Caudate nucleus (tissue), 63 donors: ENCODE measurements at places on chromosomes 2 and 18.
A peak's percentile ranks its signal among the peaks of the same experiment; 100 is the strongest.

GRCh38 chr18:36284671-36285295 lies 12.7 kb upstream of the FHOD3 start:
- DNase-seq = no peak

DNA sequence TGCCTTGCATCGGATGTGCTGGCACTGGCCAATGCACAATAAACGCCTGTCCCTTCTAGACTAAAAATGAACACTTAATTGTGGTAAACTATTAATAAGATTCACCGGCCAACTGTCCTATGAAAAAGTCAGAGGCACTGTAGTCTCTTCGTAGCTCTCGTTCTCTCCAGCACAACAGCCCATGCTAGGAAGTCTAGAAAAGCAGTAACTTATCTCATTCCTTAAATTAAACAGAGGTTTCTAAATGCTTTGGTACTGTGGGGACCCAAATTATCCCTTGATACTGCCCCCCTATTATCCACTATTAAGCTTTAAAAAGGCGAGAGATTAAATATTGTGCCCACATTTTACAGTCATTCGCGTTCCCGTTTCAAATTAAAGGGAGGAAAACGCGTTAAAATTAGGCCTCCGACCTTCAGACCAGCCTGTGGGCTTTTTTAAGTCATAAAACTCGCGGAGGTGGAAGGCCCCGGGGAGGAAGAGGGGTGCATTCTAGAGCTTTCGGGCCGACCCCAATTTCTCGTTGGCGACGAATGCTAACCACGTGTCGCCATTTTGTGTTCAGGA lies 1.5 kb upstream of the PCBP1 start:
- DNase-seq = no peak

DNA sequence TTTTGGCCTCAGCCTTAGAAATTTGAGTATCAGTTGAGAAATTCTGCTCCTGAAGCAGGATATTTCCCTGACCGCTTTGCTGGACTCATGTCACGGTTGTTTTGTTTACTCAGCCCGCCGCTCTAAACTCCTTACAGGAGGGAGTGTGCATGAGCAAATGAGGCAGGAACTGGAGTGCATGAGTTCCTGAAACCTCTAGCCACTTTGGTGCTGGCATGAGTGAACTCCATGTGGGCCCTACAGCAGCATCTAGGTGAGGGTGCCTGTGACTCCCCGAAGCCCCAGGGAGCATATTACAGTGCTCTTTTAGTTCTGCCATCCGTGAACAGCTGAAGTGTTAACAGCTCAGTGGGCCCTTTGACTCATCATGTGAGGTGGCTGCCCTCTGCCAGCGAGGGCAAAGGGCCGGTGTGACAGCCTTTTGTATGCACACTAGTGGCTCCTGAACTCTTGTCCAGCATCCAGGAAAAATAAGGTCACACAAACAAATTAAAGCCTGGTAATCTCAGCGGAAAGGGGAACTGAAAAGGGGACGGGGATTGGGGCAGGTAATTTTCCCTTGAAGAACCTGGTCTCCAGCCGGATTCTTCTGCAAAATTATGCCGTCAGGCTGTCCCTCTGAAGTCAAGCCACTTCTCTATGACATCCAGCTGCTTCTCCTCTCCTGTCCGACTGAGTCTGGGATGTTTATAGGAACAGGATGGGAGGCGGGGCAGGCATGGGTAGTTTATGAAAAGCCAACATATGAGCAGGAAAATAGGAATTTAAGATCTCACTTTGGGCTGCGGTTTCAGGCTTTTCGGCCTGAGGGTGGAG lies 1668.7 kb downstream of the SUCLG1 start:
- DNase-seq = no peak

GRCh38 chr18:8982416-8983183 lies 119.9 kb upstream of the NDUFV2 start:
- DNase-seq = no peak

DNA sequence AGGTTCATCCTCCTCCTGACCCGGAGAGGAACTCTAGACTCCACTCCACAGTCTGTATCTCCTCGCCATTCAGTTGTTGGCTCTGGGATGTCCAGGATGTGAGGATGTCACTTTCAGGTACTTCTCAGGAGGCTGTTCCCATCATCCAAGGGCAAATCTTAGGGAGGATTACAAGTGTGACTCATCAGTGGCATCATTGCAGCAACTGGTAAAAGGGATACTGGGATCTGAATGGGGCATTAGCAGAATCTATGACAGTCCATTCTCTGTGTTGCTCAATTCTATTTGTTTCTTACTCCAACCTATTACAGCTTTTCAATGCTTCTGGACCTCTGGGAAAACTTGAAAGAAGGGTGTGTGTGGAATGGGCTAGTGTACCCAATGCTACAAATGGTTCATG lies 81.5 kb upstream of the FN1 start:
- no peak for DNase-seq

DNA sequence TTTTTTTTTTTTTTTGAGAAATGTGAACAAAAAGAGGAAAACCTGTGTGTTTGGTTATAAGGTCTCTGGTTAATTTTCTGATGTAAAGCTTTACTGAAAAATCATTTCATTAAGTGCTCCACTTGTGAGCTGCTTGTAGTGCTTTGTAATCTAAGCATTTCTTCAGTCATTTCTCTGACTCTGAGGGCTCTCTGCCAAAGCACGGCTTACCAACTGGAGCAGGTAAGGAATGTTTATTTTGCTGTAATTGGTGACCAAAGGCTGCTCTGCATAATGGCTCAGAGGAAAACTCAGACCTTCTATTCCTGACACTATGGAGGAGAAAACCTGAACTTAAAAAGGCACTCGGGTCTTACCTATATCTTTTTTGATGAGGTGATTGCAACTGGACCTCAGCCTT lies 848.8 kb downstream of the MBD2 start:
- DNase-seq = no peak

DNA sequence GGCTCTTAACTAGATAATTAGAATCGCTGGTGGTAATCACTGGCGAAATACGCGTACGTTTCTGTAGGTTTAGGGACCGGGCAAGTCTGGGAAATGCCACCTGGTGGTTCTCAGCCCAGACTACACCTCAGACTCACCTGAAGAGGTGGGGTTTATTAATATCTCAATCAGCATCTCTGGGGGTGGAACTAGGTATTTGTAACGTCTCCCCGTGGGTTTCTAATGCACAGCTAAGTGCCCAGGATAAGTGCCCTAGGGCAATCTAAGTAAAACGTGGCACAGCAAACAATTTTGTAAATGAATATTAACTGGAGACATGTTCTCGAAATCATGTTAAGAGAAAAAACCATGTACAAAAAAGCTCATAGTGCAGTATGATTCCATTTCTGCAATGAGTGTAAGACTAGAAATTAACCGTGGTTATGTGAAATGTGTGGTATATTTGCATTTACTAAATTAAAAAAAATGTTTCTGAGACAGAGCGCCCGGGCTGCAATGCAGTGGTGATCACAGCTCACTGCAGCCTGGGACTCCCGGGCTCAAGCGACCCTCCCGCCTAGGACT lies 760 bp upstream of the CNOT11 start:
- DNase-seq = no peak

DNA sequence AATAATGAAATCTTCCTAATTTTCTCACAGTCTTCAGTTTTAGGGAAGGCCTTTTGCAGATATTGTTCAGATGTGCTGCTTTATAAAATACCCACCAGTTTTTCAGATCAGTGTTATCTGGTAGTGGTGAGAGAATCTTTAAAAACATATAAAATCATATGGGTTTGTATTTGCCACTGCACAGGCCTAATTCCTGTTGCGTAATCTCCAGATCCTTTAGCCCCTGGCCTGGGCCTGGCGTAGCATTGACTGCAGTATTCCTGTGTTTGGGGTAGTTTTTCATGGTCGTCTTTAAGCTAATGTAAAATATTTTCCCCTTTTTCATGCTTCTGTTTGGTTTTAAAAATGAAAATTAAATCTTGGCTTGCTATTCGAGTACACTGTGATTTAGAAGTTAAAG lies 43.2 kb downstream of the TSHZ1 start:
- no peak for DNase-seq

GRCh38 chr2:174486563-174487107 lies at the start of gene GPR155:
Gene GPR155, minus strand, starts transcription at chr2:174487029. Its CDS starts 5,073 bp downstream, at chr2:174481956.
- peak; percentile 56 for DNase-seq

DNA sequence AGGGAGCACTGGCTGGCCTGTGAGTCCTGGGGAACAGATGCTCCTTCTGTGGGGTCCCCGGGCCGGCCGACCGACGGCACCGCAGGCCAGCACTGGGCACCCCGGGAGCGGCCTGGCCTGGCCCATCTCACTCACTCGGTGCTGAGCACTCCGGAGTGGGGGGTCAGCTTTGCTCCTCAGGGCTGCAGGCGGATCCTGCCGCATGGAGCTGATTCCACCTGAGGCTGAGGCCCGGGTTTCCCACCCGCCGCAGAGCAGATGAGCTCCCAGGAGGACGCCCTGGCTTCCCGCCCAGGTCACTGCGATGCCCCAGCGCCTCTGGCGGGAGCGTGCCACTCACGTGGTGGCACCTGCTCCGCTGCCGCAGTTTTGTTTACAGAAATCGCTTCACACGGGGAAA lies 418.6 kb downstream of the GALR1 start:
- DNase-seq = no peak

GRCh38 chr18:73980289-73980979 lies 167.2 kb downstream of the FBXO15 start:
- no peak for DNase-seq

DNA sequence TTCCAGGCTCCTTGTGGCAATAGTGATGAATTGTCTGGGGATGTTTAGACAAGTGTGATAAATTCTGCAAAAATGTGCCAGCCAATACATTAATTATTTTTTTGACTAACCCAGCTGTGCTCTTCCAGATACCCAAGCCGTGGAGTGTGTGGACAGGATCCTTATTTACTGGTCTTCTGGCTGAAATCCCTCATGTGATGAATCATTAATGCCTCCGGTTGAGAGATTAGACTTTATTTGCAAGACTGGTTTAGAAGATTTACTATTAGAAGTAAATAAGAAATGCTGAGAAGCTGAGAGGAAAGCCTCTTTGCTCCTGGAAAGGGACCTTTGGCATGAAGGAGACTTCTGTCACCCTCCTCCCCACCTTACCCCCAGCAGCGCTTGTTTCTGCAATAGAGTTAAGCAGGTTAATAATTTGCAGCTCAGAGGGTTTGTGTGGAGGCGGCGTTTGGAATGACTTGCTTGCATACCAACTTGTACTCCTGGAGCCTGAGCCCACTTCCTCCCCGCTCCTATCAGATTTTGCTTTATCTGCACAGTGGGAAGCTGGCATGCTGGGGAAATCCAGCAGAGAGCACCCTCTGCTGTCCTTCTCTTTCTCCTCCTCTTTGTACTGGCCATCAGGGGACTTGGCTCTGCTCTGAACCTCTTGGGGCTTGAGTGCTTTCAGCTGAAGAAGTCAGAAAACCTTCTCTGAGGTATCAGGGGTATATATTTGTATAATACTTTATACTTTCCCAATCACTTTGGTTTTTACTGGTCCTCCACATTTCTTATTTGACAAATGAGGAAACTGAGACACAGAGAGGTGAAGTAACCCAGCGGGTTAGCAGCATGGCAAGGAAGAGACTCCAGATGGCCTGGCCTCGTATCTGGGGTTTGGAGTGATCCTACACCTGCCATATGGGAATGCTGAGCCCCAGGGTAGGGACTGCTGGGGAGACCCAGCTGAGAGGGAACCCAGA lies 16.3 kb downstream of the SLC3A1 start:
- peak; percentile 38 for DNase-seq

DNA sequence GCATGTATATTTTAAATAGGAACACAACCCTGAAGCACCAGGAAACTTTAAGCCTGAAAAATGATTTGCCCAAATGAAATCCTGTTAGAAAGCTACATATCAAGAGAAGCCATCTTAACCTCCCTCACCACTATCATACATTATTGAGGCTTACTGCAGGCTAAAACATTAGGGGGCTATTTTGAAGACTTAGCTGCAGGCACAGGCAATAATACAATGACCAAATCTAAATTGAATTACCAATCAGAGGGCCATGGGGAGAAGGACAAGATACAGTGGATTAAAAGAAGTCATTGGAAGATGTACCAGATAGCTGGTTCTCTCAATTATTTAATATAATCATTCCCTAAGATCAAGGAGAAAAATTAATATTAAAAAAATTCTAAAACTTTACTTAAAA lies 73.7 kb downstream of the THADA start:
- DNase-seq = no peak

DNA sequence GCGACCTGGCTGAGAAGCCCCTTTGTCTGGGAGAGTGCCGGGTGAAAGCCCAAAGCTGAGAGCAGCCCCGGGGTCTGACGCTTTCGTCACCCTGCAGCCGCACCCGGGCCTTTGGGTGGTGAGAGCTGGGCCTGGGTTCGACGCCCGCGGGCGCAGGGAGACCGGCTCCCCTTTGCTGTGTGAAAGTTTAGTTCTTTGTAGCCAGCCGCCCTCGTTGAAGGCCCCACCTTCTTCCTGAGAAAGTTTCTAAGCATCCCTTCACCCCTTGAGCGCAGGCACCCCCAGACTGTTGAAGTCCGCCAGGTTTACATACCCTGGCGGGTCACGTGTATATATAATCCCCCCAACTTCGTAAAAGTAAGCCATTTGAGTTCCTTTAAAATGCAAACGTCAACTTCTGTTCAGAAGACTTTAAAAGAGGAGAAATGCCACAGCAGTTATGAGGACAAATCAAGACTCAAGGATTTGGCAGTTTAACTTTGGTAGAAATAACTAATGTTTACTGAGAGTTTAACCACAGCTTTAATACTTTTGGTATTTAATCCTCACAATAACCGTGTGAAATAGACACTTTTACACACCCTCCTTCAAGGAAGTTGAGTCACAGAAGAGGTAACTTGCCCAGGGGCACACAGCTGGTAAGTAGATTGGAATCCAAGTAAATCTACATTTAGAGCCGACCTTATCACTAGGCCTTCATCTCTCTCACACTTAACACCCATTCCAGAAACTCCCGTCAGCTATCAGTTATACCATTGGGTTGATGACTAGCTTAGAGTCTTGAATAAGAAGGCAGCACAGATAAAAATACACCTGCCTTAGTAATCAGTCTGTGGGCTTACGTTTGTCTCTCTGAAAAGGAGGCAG lies 1.1 kb upstream of the MBOAT2 start:
- DNase-seq = no peak

GRCh38 chr18:42268798-42269197 lies 313.8 kb downstream of the PIK3C3 start:
- no peak for DNase-seq

DNA sequence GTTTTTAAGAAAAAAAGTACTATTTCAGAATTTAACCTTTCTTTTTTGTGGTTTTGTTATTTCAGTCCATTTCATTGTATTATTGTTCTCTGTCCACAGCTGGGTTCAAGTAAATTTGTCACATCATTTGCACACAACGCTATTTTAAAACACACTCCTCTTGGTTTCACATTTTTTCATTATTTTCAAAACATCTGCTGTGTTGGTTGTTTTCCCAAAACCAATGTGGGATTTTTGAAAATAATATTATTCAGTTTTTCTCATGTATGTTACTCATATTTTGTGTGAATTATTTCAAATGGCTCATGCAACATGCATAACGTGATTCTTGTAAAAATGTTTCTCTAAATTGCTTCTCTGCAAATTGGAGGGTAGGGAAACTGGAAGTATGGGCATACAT lies 589.2 kb downstream of the METTL4 start:
- DNase-seq = no peak

DNA sequence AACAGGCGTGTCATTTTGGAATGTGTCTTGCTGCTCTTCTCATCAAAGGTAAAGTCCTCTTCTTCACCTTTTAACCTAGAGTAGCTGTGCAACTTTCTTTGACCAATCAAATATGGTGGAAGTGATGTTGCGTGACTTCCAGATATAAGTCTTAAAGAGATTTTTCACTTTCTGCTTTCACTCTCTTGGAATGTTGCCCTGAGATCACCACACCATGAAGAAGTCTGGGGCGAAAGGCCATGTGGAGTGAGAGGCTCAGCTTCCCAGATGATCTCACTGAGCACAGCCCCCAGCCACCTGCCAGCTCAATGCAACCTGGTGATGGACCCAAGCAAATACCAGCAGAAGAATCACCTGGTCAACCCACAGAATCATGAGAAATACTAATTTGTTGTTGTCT lies 7.1 kb upstream of the GALNT3 start:
- no peak for DNase-seq
